ENCODE measurements at places on chromosomes 4 and X.

- no peak for DNase-seq
Measured at GRCh38 chr4:73823760-73824159, 12.7 kb upstream of the CXCL6 start.

DNA sequence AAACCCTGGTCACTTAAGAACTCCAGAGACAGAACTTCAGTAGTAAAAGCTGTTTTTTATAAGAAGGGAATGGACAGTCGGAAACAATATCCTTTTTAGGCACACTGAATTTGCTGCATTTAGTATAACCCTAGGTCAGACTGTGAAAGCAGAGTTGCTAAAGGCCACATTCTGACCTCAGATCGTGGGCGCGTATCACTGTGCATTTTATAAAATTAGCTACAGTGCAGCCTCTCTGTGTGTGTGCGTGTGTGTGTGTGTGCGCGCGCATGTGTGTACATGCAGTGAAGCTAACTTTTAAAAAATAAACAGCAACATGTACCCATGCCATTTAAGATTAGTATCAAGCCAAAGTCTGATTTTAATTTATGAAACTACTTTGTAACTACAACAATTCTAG is 8.0 kb downstream of the ZNF827 start:
- no peak for DNase-seq

- DNase-seq = no peak
Measured at GRCh38 chrX:36721990-36722389, 286.2 kb upstream of the FAM47C start.

DNA sequence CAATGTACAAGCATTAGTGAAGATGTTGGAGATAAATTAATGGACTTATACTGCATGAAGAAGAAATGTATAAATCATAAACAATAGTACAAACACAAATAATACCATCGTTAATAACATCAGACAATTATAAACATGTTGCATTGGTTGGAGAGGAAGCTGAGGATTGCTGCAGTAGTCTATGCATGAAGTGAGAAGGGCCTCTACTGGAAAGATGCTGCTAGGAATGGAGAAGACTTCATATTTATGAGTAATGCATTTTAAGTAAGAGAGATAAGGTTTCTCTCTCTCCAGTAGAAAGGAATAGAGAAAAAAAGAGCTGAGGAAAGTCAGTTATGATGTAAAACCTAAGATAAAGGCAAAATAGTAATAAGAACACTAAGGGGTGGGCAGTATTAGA is 247.8 kb downstream of the GRID2 start:
- no peak for DNase-seq

DNA sequence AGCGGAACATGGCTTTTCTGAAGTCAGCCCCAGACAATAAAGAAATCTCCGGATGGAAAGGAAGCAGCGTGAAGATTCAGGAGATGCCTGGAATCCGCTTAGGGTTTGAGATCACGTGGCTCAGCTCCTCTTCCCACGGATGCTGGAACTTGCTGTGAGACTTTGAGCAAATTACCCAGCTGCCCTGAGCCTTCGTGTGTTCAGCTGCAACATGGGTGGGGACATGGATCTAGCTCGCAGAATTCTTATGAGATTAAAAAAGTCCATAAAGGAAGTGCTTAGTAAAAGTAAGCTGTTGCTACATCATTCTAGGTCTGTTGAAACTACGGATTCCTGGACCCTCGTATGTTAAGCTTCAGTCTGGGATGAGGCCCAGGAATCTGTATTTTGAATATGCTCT is 55.7 kb upstream of the STIM2 start:
- no peak for DNase-seq

DNA sequence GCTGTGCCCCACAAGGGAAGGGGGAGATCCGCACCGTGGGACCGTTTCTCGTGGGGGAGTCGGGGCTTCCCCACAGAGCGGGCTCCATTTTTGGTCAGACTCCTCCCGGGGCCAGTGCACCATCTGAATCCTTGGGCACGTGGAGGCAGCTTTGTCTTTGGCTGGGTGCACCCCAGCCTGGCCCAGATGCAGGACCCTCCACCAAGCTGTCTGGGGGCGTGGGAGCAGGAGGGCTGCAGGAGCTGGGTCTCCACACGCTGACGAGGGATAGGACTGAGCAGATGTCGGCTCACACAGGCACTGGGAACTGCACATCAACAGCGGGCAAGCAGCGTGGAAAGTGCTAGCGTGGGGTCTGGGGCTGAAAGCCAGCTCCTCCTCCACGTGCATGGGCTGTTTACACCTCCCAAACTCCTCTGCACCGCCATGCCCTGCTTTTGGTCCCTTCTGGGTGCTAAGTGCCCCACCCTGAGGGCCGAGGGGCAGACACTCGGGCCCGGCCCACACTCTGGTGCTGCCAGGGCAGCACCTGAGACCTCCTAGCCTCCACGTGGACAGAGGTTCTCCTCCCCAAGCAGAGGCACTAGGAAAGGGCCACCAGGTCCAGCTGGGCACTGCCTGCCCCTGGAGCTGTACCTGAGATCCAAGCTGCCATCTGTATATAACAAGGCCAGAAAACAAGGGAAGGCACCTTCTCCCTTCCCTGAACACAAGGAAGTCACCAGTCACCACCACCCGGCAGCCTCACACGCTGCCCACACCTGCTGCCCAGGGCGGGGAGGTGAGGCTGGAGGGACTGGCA is 13.8 kb downstream of the DGKQ start:
- DNase-seq = no peak

DNA sequence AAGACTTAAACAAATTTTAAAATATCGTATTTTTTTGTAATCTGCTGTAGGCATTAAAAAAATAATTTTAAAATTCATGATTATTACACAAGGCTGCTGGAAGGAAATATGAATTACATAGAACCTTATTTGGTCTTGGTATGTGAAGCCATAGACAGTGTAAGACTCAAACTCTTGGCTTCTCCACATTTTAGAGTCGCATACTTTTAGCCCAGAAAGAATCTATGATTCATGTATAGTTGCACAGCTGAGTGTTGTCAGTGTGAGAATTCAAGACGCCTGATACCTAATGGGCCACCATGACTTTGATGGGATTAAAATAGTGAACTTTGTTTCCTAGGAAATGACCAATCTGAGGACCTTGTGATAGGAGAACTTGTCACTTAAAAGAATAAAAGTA is 1.4 kb downstream of the INTU start:
- no peak for DNase-seq

- DNase-seq = no peak
Measured at GRCh38 chr4:2388429-2389182, 29.8 kb downstream of the ZFYVE28 start.

DNA sequence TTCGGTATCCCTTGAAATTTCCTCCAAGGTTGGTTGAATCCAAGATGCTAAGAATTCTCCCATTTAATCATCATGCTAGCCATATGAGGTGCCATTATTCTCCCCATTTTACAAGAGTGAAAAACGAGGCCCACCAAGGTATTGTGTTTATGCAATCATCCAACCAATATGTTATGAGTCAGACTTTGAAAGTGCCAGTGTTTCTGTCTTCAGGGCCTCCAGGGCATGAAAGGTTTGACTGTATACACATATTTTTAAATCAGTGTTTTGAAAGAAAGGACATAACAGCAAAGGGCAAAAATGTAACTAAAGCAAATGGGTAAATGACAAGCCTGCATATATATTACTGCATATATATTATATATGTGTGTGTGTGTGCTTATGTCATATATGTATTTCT is 541.2 kb upstream of the SMIM31 start:
- DNase-seq = no peak

- no peak for DNase-seq
Measured at GRCh38 chr4:43234626-43235415, 342.3 kb downstream of the GRXCR1 start.

GRCh38 chrX:134679644-134680043 is 21.4 kb upstream of the PLAC1 start:
- DNase-seq = no peak

DNA sequence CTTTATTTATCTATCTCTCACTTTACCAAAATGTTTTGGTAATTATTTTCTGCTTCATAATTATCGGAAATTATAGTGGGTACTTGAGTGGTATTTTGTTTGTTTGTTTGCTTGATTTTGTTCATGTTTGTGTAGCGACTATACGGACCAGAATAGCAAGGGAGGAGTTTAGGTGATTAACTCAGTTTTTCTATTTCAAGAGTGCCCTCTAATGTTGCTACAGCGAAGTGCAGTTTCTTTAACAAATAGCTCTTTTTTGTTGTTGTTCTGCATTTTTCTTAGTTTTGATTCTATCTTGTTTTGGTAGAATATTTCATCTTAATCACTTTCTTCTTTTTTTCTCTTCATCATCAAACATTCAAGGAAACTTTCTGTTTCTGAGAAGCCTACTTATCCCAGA is 40.8 kb upstream of the QRFPR start:
- no peak for DNase-seq

GRCh38 chr4:47830265-47831025 is 7.4 kb downstream of the CORIN start:
- DNase-seq = no peak

DNA sequence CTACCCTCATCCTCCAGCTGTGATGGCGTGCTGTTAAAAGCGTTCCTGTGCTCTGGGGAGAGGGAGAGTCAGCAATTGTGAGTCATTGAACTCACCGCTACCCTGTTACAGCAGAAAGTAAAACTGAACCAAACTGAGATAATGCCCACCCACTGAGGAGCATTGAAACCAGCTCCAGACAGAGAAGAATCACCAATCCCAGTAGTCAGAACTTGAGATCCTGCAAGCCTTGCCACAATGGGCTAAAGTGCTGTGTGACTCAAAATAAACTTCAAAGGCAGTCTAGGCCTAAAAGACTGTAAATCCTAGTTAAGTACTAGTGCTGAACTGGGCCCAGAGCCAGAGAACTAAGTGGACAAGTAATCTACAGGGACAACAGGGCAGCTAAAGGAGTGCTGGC is 1394.2 kb upstream of the DIAPH2 start:
- no peak for DNase-seq

GRCh38 chr4:79227860-79228259 is 98.0 kb downstream of the NAA11 start:
- no peak for DNase-seq

DNA sequence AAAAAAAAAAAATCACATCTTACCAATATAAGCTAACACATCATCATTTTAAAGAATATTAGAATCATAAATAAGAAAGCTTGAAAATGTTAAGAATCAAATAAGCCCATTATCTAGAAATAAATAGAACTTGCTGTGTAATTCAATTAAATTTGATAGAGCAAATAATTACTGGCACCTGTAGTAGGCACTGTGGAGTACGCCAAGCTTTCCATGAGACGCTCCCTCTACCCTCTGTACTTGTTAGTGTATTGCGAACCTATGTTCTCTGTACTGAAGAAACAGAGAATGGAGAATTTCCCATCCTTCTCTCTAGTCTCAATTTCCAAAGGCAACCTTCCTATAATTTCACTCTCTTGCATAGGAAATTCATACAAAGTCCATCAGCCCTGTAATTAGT is 61.7 kb upstream of the HAND2 start:
- DNase-seq = no peak
